Amniotic epithelial cell (primary cell): ENCODE measurements at places on chromosomes 3 and 15.

GRCh38 chr15:60696523-60696859, 217.5 kb upstream of the ICE2 start:
- no peak for DNase-seq

GRCh38 chr15:94145046-94145445, 86.3 kb upstream of the MCTP2 start:
- no peak for DNase-seq

DNA sequence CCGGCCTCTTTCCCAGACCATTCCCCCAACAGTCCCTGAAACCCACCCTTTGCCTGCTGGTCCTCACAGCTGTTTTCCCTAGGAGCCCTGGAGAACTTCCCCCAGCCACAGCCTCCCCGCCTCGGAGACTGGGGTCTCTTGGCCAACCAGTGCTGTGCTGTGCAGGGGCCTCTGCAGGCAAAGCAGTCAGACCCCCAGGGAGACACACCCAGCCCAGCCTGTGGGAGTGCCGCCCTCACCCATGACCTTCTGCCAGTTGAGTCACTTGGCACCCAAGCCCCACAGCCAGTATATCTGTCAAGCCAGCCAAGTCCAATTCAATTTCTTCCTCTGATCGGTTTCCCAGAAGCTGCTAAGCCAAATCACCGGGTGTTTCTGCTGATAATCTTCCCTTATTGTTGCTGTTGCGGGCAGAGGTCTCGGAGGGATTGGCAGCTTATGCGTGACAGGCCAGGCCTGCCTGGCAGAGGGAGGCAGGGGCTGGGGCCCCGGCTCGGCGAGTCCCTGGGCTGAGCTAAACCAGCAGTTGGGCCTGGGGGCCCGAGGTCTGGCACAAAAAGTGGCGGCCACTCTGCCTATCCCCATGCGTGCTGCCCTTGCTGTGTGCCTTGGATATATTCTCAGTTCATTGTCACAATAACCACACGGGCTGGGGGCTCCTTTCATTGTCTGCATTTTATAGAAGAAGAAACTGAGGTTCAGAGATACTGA, 65.6 kb upstream of the SLC6A1 start:
- DNase-seq = no peak

DNA sequence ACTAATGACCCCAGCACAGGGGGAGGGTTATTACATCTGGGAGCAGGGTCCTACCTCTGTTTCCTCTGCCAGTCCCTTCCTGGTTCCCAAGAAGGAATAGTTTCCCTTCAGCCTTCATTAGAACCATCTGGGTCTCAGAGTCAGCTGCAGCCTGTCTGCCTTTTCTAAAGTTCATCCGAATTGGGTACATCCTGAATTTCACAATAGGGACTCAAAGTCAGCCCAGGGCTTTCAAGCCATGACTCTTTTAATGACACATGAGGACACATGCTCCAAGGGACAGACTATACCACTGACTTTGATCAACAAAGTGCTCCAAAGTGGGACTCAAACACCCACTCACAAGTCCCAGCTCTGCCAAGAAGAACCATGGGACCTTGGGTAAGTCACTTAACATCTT, 12.7 kb upstream of the CRABP1 start:
- DNase-seq = no peak

GRCh38 chr15:90582553-90582952, 52.8 kb downstream of the CRTC3 start:
- no peak for DNase-seq

- no peak for DNase-seq
Observed at GRCh38 chr15:40899536-40900207, 5.4 kb downstream of the VPS18 start.

- DNase-seq = no peak
Observed at GRCh38 chr3:124635169-124635539, 95.1 kb upstream of the UMPS start.

GRCh38 chr3:186385856-186386602, 24.0 kb upstream of the DGKG start:
- no peak for DNase-seq
